ENCODE measurements at places on chromosomes 12 and 14.

DNA sequence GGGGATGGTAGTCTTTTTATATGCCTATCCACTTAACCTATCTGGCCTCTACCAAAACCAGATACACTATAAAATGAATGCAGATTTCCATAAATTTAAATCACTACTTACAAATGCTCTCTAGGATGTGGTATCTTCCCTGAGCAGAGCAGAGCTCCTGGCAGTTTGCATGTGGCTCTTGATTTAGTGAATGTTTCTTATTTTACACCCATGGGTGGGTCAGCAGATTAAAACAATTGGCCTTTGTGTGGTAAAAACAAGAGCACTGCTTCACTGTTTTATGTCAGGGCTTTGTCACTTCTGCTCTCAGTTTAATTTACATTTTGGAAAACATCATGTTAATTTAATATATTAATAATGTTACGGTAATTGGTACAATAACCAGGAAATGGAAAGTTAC lies 5.5 kb downstream of the TAS2R19 start:
- no peak for DNase-seq

GRCh38 chr14:81805785-81806184 lies 272.1 kb upstream of the SEL1L start:
- no peak for DNase-seq

- no peak for DNase-seq
These were observed 307.2 kb downstream of the ADGRD1 start for GRCh38 chr12:131260954-131261353.

DNA sequence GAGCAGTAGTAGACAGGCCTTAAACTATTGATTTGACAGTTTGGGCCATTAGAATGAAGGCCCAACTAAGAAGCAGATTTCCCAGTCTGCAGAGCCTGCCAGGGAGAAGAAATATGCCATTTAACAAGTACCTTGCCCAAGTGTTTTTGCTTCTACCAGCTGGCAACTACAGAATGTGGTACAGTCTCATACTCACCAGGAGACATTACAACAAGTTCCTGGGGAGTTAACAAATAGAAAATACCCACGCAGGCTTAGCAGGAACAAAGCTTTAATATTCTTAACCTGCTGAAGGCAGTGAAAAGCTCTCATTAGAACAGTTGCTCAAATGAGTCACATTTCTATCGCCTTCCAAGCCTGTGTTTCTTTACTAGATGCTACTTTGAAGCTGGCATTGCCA lies 241.0 kb downstream of the TMEM117 start:
- DNase-seq = no peak

DNA sequence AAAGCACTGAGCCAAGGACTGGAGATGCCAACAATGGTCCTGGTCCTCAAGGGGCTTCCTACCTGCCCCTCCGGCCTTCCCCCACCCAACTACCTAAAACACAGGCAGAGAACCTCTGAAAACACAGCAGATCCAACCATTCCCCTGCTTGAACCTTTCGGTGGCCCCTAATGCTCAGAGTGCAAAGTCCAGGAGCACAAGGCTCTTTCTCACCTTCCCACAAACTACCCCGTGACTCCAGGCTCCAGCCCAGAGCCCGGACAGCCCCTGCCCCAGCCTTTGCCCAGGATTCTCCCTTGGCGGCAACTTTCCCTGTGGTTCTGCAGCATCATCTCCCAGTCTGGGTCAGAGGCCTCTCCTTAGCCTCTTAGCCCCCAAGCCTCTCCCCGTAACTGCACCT lies 1.6 kb upstream of the CD9 start:
- no peak for DNase-seq

DNA sequence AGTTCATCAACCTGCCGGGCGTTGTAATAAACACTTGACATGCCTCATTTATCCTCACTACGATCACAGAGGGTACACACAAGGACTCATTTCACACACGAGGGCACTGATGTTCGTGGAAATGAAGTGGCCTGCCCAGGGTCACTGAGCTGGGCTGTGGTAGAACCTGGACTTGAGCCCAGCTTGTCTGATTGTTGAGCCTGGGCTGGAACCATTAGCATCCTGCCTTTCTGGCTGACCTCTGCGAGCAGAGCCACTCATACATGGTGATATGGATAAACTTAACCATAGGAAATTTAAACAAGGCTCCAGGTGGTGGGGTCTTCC lies 16.6 kb upstream of the JDP2 start:
- DNase-seq = no peak

DNA sequence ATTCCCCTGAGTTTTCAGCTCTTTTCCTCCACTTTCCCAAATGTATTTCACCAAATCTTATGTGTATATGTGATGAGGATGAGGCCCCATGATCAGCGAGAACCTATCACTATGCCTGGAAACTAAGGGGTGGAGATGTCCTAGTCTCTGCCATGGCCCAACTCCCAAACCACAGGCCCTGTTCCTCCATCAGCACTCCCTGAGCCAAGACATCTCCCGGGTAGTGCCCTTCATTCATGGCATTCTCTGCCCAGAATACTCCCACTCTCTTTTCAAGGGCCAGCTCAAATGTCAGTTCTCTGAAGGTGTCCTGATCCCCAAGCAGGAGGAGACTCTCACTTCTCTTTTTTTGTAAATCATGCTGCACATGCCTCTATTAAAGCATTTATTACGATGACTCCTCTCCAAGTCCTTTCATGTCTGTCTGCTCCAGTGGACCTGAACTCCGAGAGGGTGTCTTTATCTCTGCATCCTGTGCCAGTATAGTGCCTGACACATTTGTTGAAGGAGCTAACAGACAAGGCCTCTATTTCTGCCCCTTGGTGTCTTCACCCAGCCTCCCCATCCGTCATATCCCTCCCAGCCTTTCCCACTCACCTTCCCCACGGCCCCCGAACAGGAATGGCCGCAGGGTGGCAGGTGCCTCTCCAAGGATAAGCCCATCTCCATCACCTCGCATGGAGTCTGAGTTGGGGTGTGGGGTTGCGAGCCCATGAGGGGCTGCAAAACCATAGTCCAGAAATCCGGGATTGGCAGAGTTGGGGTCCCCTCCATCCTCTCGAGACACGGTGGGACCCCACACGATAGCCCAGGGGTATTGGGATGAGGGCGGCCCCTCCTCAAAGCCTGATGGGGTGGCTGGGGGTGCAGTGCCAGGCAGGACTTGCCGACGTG lies 3.7 kb downstream of the PIANP start:
- no peak for DNase-seq

- no peak for DNase-seq
These were observed 19.1 kb upstream of the ALX1 start for GRCh38 chr12:85260896-85261295.

DNA sequence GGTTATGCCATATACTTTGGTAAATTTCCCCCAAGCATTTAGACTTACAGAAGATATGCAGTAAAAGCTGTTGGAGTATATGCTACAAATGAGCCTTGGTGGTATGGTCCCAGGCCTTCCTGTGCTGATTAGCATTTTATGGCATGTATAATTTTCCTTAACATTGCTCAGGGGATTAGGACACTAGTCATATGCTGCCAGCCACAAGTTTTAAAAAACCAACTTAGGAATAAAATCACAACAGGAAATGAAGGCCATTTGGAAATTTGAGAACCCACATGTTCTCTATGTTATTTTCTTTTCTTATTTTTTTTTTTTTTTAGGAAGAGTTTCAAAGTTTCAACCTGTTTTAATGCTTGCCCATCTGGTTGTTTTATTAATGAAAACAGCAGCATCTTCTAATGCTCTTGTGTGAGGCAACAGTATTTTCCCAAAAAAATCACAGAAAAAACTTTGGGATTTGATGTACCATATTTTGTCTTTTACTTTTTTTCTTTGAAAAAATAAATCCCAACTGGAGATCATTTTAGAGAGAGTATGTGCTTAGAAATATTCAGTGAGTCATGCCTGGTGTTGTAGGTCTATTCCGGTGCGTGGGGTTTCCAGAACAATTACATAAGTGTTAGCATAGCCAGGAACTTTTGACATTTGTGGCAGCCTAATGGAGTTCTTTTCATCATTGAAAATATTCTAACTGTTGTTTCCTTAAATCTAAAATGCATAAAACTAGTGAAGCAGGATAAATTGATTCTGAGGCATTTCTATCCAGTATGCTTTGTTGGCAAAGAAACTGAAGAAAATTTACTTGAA lies 21.7 kb upstream of the DUSP6 start:
- no peak for DNase-seq

- DNase-seq = no peak
These were observed 12.8 kb upstream of the WSB2 start for GRCh38 chr12:118073768-118074167.

DNA sequence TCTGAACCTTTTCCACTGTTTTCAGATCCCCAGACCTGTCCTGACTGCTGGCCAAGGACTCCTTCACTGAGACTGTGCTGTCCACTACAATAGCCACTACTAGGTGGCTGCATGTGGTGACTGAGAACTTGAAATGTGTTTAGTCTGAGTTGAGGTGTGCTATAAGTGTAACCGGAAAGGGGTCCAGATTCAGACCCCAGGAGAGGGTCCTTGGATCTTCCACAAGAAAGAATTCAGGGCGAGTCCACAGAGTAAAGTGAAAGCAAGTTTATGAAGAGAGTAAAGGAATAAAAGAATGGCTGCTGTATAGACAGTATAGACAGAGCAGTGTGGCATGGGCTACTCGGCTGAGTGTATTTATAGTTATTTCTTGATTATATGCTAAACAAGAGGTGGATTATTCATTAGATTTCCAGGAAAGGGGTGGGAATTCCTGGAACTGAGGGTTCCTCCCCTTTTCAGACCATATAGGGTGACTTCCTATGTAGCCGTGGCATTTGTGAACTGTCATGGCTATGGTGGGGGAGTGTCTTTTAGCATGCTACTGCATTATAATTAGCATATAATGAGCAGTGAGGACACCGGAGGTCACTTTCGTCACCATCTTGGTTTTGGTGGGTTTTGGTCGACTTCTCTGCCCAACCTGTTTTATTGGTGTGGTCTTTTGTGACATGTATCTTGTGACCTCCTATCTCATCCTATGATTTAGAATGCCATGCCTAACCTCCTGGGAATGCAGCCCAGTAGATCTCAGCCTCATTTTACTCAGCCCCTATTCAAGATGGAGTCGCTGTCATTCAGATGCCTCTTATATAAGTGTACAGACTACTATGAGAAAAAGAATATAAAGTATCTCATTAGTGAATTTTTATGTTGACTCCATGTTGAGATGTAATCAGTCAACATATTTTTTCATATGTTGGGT lies 70.0 kb upstream of the SRSF5 start:
- peak; percentile 91 for DNase-seq

- no peak for DNase-seq
These were observed 23.0 kb downstream of the SH2B3 start for GRCh38 chr12:111428728-111429175.

- no peak for DNase-seq
These were observed 40.2 kb upstream of the APPL2 start for GRCh38 chr12:105275997-105276733.

DNA sequence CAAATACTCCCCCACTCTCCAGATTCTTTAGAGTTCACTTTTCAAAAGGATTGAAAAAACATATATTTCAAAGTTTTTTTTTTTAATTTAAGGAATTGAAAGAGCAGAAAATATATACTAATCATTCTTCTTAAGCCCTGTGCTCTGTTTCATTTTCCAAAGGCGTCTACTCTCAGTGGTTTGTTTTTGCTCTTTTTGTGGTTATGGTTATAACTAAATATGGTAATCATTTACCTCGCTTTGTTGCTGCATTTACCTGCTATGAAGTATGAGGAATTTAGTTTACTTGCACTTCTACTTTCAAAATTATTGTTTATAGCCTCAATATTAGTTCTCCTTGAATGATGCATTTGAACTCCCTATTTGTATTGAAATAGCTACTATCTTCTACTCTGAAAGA lies 55.9 kb upstream of the LRRK2 start:
- no peak for DNase-seq

DNA sequence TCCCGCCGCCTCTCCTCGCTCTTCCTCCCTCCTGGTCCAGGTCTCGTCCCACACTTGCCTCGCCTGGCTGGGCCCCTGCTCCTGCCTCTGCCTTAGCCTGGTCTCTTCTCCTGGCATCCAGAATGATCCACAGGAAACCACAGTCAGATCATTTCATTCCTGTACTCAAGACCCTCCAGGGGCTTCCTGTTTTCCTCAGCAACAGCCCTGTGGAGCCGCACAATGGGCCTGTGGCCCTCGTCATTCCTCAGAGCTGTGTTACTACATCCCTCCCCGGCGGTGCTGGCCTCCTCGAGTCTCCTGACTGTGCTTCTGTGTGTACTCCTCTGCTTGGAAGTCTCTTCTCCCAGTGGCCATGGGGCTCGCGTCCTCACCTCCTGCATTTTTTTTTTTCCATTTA lies 20.1 kb downstream of the ATP6V0A2 start:
- no peak for DNase-seq

DNA sequence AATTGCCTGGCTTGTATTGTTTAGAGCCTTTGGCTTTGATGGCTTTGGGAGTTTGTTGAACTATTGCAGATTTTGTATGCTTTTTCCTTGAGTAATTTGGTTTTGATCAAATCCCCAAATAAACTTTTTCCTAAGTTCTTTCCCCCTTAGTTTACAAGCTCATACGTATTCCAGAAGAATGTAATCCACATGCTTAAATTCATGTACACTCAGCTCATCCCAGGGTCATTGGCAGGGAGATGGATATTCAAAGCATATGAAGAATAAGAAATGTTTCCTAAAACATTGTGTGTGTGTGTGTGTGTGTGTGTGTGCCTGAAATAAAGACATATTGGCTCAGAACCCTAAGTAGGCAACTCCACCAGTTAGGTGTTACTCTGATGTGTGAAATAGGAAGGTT lies 89.4 kb downstream of the TMEM30B start:
- no peak for DNase-seq

- DNase-seq = no peak
These were observed 164.9 kb downstream of the CEP128 start for GRCh38 chr14:80776657-80777056.

GRCh38 chr12:76020281-76020680 lies 11.3 kb downstream of the PHLDA1 start:
- no peak for DNase-seq

- peak; percentile 30 for DNase-seq
These were observed 493.8 kb downstream of the NPAS3 start for GRCh38 chr14:33432407-33433023.

- no peak for DNase-seq
These were observed 758.0 kb downstream of the DIO2 start for GRCh38 chr14:79453276-79453675.

- DNase-seq = no peak
These were observed 28.3 kb upstream of the BCDIN3D start for GRCh38 chr12:49871263-49871561.

- no peak for DNase-seq
These were observed 220.7 kb upstream of the EGLN3 start for GRCh38 chr14:34171431-34172172.

- DNase-seq = no peak
These were observed 320.0 kb upstream of the ATP2B1 start for GRCh38 chr12:90028635-90029051.

DNA sequence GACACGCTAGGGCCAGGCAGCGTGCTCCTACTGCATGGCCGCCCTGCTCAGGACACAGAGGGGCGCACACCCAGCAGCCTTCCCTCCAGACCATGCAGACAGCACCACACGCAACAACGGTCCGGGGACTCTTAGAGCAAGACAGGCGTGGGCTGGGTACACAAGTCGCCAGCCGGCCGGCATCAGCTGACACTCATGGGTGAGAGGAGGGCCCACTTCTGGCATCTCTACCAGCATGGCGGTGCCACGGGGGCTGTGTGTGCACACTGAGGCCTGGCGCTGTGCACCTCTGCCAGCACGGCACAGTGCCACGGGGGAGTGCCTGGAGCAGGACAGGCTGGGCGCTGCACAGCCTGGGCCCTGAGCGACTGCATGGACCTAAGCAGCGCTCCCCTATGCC lies 6.7 kb upstream of the BTBD6 start:
- DNase-seq = no peak
